K562 (cell line): ENCODE measurements at places on chromosomes 11 and 22.
A peak's percentile ranks its signal among the peaks of the same experiment; 100 is the strongest.

- peak; percentile 62 for DNase-seq
These were observed 16.1 kb downstream of the BIK start for GRCh38 chr22:43126501-43127165.

- no peak for DNase-seq
These were observed 27.4 kb upstream of the MYOD1 start for GRCh38 chr11:17691976-17692375.

- peak; percentile 78 for DNase-seq
These were observed 8.4 kb upstream of the SLC2A11 start for GRCh38 chr22:23849009-23850006.

GRCh38 chr11:81030186-81030585 is 1589.4 kb upstream of the TENM4 start:
- no peak for DNase-seq
